Cerebellum (tissue), 4 donors: ENCODE measurements at places on chromosomes 7 and 10. TPM values are rescaled to one million over a fixed set of nuclear protein-coding genes. Genes with fewer than 3 reads are reported as not detected.

LLCFC1 gene
- not detected for total RNA-seq

ARHGEF5 gene
- 1.2 TPM for total RNA-seq

ACSM6 gene
- total RNA-seq: not detected

- DNase-seq: no peak
Measured at GRCh38 chr10:108901781-108902618, 1021.3 kb downstream of the XPNPEP1 start.

CDK6 gene
- 81.6 TPM for total RNA-seq

GRCh38 chr7:515628-516027, 4.0 kb downstream of the PDGFA start:
- no peak for DNase-seq
